ENCODE measurements at places on chromosomes 11 and 22.

DNA sequence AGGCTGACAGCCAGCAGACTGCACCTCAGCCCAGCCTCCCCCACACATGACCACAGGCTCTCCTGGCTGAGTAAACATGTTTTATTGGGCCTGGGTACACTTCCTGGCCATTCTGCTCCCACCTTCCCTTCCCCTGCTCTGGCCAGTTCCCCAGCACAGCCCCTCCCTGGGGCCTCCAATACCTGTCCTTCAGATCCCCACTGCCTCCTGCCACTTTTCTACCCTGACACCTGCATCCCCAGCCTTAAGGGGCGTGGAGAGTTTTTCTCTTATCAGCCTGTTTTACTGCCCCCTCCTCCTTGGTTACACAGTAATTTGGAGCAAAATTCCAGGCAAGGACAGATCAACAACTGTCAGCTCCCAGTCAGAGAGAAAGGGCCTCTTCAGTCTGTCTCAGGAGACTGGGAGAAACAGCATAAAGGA lies at the start of gene ISX:
TSS of gene ISX (plus strand) at position 363 of the 423 bp plus-strand sequence. CDS start 930 bp downstream, outside the sequence.
- no peak for DNase-seq

DNA sequence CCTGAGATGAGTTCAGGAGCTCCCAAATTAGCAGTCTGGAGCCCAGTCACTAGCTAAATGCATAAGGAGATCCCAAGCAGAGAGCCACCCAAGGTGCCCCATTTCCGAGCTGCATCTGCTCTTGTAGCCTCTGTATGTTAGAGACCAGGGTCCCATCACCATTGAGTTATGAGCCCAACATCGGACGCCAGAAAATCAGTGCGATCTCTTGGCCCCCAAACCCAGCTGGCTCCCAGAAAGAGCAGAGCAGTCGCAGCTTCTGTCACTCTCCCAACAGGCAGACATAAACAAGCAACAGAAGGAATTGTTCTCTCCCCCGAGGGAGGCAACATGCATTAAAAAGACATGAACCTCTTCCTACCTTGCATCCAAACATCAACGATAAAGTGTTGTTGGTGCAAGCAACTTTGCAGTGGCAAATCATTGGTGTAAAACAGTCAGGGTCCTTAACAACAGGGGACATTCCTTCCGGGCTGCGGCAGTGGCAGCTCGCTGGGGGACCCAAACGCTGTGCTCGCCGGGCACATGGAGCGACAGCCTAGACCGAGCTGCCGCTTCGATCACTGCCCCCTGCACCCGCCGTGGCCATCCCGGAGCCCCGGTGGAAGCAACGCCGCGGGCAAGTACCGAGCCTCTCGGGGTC lies 907.1 kb downstream of the DLG2 start:
- DNase-seq = no peak

GRCh38 chr11:126679033-126679432 lies 321.5 kb downstream of the KIRREL3 start:
- DNase-seq = no peak

- no peak for DNase-seq
These were observed 148.8 kb downstream of the NCAM1 start for GRCh38 chr11:113110046-113110445.

- DNase-seq = no peak
These were observed 614 bp downstream of the ANO3 start for GRCh38 chr11:26332572-26332915.

Data from NCI-H524 (cell line).